WTC11 (cell line): ENCODE measurements at places on chromosomes 1 and 21.

GRCh38 chr1:8604041-8604945, 213.1 kb downstream of the RERE start:
- DNase-seq, result no peak

DNA sequence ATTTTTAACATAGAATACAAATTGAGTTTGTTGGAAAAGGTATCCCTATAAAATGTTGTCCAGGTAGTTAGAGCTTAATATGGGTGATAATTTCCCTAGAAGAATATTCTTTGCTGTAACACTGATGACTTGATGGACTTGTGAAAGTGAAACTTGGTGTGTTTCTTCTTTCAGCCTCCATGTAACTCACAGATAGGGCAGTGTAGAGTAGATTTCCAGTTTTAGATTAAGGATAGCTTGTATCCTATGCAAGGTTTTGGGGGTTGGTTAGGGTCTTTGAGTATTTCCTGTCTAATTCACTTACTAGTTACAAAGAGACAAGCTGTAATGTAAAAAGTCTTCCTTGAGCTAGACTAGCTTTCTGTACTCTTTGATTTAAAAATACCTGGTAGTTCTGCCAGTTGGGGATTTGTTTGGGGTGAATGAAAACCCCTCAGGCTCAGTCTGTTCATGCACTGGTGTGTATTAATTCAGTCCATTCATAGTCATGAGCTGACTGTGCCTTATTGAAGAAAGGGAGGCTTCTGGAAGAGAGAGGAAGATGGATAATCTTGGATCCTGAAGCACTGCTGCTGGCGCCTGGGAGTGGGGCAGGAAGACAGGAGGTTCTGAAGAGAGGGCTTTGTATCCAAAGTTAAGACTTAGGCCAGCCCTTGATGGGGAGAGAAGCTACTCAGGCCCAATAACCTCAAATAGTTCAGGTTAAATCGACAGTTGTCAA, 83.6 kb downstream of the CAMTA1 start:
- no peak for DNase-seq

- DNase-seq, result no peak
Measured at GRCh38 chr1:218642033-218642948, 297.2 kb downstream of the TGFB2 start.

- no peak for DNase-seq
Measured at GRCh38 chr1:116405241-116406135, 32.4 kb downstream of the ATP1A1 start.

GRCh38 chr1:196678510-196678884, 26.7 kb downstream of the CFH start:
- DNase-seq, result no peak

DNA sequence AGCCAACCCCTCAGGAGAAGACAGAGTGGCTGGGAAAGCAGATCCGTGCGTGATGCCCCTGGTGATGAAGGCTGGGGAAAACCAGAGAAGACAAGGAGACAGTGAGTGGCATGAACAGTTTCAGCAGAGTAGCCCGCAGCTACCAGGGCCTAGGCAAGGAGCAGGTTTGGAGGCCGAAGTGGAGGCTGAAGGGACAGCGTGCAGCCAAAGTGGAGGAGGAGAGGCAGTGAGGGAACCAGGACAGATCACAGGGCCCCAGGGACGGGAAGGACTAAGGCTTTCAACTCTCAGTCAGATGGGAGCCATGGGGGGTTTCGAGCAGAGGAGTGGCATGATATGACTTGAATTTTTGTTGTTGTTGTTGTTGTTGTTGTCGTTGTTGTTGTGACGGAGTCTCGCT, 59.9 kb upstream of the SELENON start:
- no peak for DNase-seq

GRCh38 chr1:178220094-178220493, 126.2 kb downstream of the RASAL2 start:
- DNase-seq, result no peak

- no peak for DNase-seq
Measured at GRCh38 chr1:197763769-197764168, 11.5 kb downstream of the DENND1B start.

DNA sequence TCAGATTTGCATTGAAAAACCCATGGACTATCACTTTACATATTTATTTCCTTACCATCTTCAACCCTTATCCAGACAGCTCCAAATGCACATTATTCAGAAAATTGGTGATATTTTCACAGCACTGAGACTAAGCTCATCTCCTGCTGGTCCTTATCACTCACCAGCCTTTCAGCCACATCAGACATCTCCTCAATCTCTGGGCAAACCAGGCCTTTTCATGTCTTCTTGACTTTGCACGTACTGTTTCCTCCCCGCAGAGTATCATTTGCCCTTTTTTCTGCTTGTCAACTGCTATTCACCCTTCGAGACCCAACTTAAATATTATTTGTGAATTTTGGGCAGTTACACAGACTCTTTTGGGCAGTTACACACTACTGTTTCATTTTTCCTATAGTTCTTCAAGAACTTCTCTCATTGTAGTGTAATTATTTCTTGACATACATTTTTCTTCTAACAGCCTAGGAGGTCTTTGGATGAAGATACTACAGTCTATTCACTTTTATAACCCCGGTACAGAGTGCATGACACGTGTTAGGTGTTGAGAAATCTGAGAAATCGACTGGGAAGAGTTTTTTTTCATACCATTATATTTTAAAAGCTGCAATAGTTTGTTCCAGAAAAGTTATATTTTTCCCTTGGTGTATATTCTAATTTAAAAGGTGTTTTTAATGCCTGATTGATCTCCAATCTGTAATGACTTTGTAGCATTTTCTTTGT, 98.0 kb downstream of the FGGY start:
- DNase-seq, result no peak

GRCh38 chr21:43851593-43851992, 13.4 kb upstream of the AGPAT3 start:
- no peak for DNase-seq
